SK-MEL-5 (cell line): ENCODE measurements at places on chromosomes 4 and X.
A peak's percentile ranks its signal among the peaks of the same experiment; 100 is the strongest.

- DNase-seq = no peak
Observed at GRCh38 chr4:69909195-69909594, 21.7 kb upstream of the CSN1S1 start.

DNA sequence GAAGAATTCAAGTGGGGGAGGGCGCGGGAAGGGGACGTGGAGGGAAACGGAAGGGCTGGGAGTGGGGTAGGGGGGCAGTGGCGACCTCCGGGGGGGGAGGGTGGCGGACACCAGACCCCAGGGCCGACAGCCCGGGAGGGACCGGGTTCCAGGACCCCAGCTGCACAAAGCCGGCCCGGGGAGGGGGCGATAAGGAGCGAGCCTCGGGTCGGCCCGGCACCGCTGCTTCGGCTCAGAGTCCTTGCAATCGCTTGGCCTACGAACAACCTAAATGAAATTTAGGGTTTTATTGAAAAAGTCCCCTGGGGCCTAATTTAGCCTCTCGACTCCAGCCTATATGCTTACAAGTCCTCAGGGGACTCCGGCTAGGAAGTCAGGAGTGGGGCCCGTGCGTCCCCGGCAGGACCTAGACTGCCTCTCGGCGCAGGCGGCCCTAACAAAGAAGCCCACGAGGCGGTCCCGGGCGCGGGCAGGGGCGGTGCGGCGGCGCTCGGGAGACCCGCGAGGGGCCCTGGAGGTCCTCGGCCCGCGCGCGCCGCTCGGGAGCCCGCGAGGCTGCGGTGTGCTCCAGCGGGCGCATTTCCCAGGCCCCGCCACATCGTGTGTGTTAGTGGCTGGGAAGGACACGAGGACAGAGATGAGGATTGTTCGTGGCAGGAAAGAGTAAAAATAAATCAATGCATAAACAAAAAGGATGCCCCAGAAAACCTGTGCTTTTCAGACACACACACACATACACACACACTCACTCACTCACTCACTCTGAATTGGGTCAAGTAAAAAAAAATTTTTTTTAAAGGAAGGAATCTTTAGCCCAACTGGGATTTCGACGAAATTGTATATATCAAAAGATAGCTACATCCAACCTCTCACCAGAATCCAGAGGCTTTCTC, 70.0 kb downstream of the MGST2 start:
- DNase-seq = no peak

GRCh38 chr4:61359301-61359700, 159.2 kb downstream of the ADGRL3 start:
- no peak for DNase-seq

DNA sequence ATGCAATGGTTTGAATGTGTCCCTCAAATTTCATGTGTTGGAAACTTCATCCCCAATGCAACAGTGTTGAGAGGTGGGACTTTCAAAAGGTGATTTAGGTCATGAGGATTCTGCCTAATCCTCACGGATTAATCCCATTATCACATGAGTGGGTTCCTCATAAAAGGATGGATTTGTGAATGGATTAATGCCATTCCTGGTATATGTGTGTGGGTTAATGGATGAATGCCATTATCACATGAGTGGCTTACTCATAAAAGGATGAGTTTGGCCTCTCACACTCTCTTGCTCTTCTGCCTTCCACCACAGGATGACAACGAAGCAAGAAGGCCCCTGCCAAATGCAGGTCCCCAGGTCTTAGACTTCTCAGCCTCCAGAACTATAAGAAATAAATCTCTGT, 30.5 kb upstream of the NEUROG2 start:
- peak; percentile 69 for DNase-seq

DNA sequence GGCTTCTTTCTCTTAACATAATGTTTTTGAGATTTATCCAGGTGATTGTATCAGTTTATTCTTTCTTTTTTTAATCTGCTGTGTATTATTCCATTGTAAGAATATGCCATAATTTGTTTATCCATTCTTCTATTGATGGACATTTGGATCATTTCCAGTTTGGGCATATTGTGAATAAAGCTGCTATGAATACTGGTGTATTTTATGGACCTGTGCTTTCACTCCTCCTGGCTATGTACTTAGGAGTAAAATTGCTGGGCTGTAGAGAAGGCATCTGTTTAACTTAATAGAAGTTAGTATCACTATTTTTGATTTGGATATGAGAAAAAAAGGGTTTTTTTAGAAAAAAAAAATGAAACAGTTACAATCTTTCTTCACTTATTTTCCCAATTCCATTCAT, 50.0 kb upstream of the FAM9C start:
- DNase-seq = no peak

- no peak for DNase-seq
Observed at GRCh38 chr4:171676555-171677215, 136.5 kb upstream of the GALNTL6 start.

DNA sequence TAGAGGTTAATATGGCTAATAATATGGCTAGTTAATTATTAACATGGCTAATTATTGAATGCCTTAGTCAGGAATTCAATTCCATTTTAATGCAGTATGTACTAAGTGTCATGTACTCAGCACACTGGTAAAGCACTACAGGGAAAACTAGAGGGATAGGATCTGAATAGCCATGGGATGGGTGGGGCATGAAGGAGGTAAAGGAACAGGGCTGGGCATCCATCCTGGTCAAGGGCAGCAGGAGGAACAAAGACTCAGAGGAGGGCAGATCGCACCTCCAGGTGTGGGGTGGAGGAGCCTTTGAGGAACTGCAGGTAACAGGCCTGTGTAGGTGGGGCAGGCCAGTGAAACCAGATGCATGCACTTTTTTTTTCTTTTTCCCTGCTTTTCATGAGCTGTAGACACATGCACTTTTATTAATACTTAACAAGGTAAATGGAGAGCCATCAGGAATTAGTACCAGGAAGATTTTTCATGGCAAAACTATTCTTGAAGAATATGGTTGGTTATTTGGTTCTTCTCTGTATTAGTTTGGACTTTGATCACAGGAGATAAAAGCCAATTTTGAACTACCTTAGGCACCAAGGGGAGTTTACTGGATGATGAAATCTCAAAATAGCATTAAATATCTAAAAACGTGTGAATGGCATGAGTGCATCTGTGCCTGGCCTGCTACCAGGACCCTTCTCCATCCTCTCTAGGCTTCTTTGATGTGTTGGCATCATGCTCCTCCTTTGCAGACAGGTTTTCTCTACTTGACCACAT, 88.3 kb downstream of the CC2D2A start:
- no peak for DNase-seq

DNA sequence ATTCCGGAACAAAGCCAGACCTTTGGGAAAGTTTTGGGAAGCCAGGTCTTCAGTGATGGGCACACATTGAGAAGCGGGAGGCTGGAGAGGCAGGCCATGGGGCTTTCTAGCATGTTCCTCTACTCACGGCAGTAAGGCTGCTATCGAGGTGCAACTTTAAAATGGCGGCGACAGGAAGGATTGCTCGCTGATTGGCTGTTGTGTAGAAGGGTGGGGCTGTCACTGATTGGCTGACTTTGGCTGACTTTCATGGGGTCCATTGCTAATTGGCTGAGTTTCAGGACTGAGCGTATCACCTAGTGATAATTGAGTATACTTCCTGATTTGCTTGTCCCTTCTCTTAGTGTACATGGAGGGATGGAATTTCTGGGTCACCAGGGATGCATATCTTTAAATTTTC, 19.7 kb upstream of the GLOD5 start:
- DNase-seq = no peak

DNA sequence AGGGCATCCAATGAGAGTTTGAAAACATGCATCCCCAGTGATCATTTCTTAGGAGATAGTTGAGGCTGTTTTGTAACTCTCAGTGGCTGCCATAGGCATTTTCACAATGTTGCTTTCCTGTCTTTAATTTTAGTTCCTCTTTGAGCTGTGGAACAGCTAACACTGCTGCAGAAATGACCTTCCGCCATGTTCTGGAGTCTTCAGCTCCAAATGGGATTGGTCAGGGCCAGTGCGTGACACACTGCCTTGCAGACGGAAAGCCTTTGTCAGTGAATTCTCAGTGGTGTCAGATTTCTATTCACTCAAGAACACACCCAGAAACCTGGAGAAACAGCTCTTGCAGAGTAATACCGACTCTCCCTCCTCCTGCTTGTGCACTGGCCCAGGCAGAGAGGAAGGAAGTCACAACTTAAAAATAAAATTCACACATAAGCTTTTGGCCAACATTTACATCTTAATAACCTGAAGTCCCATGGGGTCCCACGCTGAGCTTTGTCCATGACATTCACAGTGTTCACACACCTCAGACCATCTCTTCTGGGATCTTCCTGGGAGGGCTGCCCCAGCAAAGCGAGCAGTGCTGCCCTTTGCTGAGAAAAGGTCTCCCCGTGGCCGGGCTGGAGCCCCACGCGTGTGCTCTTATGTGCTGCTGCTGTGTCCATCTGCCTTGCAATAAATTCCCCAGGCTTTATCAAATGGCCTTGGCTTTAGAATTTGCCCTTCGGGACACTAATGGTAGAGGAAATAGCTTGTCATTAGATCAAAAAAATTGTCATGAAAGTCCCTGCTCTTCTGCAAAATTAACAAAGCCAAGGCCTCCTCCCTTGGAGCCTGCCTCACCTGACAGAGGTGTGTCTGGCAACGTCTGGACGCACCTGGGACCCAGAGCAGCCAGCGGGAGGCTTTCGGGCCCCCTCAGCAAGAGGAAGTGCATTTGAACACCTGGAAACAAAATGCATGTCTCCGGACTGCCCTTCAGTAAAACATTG, 126.8 kb downstream of the IRF2 start:
- no peak for DNase-seq

GRCh38 chrX:45191383-45191782, 9.3 kb downstream of the DIPK2B start:
- no peak for DNase-seq

DNA sequence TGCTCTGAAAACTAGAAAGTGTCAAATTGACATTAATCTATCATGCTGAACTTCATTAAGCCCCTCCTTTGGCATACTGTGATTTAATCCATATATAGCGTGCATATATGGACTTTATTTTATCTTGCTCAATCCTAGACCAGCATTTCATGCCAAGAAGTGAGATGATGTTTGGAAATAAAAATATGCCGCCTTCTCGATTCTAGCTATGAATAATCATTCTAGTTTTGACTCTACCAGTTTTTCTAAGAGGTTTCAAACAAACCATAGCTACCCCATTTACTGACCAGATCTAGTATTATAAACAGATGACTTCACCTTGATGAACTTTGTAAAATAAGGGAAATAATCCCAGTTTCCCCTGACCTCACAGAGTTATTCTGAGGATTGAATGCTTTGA, 95.0 kb downstream of the ARX start:
- DNase-seq = no peak

- no peak for DNase-seq
Observed at GRCh38 chrX:8500203-8500602, 35.6 kb downstream of the VCX3B start.

DNA sequence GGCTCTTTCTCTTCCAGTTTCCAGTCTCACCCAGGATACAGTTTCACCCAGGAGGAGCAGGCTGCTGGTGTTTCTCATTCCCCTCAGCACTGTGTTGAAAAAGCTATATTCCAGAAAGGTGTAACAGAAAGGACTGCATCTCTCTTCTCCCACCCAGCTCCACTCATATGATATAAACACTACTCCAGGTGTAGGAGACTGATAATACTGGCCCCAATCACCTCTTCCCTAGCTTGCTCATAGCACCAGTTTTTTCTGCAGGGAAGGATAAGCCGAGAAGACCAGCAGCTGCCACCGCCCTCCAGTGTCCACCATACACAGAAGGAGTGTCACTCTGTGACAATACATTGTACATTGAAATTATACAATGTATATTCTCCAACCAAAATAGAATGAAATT, 105.5 kb upstream of the STK26 start:
- DNase-seq = no peak

DNA sequence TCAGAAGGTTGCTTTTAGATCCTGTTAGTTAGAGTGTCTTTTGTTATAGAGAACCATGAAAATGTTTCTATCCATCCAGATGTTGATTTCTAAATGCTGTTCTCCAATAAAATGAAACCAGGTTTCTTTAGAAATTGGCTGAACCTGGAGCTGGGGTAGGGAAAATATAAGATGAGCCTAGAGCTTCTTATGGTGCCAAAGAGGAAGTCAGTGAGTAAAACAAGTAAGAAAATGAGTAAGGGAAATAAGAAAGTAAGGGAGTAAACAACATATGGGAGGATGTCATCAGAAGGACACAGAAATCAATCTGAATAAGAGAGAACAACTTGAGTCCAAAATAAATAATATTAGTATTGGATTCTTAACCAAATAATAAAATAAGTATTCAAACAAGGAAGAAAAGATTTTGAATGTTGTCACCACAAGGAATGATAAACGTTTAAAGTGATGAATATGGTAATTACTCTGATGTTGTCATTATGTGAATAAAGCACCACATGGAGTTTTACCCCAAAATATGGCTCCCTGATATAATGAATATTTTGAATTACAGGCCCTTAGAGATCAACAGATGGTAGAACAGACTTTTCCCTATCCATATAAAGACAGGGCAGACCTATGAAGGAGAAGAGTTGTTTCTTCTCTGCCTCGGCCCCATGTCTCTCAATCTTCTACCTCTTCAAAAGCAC, 506.1 kb downstream of the IL15 start:
- no peak for DNase-seq

GRCh38 chrX:11619441-11619840, 46.3 kb downstream of the ARHGAP6 start:
- DNase-seq = no peak

DNA sequence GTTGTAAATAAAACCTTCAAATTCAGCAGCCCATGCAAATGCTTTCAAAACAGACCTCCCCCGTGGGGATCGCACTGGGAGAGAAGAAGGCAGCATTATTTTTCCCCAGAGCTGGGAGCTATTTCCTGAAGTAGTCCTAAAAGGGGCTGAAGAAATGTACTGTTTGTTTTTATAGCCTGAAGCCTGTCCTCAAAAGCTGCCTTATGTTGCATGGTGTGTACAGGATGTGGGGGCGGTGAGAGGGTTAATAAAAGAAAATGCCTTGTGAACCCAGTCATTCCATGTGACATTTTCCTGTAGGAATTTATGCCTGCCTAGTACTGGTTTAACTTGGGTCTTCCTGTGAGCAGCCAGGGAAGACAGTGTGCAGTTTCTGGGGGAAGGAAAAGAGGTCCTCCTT, 144.1 kb downstream of the SOWAHB start:
- peak; percentile 98 for DNase-seq

GRCh38 chrX:84335121-84335520, 147.1 kb upstream of the RPS6KA6 start:
- DNase-seq = no peak

- no peak for DNase-seq
Observed at GRCh38 chrX:40082447-40083119, 15.2 kb downstream of the BCOR start.

DNA sequence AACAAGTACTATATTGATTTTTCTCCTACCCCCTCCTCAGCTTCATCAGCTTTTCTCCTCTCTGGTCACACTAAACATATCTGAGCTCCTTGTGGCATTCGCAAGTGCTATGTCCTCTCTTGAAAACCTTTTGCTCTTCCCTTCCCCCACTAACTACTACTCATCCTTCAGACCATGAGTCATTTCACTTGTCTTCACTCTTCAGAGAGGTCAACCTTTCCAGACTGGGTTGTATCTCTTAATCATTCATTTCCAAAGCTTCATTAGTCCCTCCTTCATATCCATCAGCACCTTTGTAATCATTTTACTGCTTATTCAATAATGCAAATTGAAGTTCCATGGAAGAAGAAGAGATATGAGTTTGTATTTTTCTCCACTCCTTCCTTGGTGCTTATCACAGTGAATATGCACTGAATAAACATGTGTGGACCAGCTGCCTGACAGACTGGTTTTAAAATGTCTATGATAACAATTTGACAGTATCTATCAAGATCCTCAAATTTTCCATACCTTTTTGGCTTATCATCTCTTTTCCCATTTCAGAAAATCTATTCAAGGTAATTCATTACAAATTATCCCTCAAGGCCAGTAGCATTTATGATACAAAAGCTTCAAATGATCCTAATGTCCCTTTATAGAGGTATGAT, 28.4 kb downstream of the DDX60L start:
- peak; percentile 40 for DNase-seq

- no peak for DNase-seq
Observed at GRCh38 chr4:80069837-80070731, 2.9 kb downstream of the ANTXR2 start.
